ENCODE measurements at places on chromosomes 16 and 17.

GRCh38 chr16:87507351-87508069 is 14.7 kb upstream of the ZCCHC14 start:
- DNase-seq = peak; percentile 24

GRCh38 chr16:88487920-88488851 is 35.1 kb downstream of the ZFPM1 start:
- DNase-seq = no peak

GRCh38 chr17:31877911-31878702 is 19.1 kb upstream of the COPRS start:
- DNase-seq = no peak

GRCh38 chr16:2007081-2007836 is 2.4 kb downstream of the ZNF598 start:
- DNase-seq = no peak

DNA sequence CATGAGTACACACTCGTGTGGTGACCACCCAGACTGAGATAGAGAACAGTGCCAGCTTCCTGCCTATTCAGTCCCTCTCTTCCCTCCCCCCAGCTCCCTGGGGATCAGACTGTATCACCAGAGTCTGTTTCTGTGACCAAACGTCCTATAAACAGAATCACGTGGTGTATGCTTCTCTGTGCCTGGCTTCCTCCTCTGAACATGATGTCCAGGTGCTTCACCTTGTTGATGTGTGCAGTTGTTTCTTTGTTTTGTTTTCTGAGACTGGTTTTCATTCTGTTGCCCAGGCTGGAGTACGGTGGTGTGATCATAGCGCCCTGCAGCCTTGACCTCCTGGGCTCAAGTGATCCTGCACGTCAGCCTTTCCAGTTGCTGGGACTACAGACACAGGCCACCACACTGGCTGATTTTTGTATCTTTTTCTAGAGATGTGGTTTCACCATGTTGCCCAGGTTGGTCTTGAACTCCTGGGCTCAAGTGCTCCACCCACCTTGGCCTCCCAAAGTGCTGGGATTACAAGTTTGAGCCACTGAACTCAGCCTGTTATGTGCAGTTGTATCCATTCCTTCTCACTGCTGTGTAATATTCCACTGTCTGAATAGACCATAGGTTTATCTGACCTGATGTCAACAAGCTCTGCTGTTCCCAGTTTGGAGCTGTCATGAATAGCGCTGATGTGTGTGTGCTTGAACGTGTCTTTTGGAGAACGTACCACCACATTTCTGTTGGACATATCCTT is 28.9 kb upstream of the PRM1 start:
- DNase-seq = no peak

DNA sequence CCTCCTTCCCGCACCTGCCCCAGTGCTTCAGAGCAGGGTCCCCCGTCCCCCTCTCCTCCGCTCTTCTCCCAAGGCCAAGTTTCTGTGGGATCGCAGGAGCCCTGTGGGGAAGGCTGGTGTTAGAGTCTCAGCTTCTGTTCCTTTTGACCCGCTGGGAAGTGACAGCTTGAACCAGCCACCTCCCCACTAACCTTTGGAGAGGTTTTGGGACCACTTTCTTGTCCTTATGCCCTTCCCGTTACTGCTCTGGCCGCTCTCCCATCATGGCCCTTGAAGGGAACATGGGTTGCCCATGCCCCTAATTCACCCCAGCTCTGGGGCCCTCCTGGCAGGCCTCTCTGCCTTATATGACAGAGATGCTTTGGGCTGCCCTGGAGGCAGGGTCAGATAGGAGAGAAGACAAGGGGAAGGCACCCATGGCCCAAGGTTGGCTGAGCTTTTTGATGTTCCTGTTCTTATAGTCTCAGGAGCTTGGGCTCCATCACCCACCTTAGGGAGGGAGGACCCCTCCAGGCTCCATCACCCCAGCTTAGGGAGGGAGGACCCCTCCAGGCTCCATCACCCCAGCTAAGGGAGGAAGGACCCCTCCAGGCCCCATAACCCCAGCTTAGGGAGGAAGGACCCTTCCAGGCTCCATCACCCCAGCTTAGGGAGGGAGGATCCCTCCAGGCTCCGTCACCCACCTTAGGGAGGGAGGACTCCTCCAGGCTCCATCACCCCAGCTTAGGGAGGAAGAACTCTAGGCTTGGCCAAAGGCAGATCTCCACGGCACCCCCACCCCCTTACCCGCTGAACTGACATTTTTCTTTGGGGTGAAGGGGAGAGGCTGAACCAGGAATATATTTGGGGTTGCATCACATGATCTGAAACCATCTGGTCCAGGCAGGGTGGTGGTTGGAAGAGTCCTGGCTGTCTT is 45.0 kb downstream of the NT5M start:
- no peak for DNase-seq

DNA sequence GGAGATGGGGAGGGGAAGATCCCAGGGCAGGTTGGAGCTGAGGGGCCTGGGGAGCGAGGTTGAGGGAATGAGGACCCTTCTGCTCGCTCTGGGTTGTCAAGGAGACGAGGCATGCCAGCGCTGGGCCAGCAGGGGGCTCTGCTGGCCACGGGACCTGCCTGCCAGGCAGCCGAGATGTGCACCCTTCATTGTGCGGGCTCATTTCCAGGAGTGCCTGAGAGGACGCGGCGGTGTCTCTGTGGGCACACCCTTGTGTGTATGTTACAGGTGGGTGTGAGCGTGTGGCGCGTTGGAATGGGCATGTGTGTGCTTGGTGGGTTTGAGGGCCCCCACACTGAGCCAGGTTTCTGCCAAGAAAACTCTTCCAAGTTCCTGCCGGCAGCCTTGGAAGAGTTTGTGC is 15.9 kb downstream of the ARHGAP23 start:
- DNase-seq = peak; percentile 40

DNA sequence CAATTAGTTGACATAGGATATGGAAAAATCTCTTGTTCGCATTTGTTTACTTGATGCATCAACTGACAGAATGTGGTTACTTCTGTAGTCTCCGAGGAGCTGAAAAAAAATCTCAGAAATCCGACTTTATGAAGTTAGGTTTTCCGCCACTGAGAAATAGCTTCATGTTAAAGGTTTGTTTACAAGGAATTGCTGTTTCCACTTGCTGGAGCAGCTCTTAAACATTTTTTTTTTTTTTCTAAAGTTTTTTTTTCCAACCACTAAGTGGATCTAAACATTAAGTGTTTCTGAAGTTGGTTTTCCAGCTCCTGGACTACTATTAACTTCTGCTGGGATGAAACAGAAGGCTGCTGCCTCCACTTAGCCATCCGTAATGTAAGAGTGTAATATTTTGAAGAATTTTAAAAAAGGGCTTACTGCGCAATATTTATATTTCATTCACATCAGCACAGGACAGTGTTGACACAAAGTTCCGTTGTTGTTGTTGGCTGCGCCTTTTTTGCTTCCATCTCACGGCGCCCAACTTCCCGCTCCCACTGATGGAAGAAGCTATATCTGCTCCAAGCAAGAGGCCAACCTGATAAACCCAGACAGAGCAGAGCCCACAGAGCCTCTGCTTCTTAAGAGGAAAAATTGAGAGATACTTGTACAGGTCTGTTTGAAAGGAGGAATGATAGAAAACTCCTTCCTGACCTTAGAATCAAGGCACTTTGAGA is 167.7 kb upstream of the KCNJ16 start:
- no peak for DNase-seq

DNA sequence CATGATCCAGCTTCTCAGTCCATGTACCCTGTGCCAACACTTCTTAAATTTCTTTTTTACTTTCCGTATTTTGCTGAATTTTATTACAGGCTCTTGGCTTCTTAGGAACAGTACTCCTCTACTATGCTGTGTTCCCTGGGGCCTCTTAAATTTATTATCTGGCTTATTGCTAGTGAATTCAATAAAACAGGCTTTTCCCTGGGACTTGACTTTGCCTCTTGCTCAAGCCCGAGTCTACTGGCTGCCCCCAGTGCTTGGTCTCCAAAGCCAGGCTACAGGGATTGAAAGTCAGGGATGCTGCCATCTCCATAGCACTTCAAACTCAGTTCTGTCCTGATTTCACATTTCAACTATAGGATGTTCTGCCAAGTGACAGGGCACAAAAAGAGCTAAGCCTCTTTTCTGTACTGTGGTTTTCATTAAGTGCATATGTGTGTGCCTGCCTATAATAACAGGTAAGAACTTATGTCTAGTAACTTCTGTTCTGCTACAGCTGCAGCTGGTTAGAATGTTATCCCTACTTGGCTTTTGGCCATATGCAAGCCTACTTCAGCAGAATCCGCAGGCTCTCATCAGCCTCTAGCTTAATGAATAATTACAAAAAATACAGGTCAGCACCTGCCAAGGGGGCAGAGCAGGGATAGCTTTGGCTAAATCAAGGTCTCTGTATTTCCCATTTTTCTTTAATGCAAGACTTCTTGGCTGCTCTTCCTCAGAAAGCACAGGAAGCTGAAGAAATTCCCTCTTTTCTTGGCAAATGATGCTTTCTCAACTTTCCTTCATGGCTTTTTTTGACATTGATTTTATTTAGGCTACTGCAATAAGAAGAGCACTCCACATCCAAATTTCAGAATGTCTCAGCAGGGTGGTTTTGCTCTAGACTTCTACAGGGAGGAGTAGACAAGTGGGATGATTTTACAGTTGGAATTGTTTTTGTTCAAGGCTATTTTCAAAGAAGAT is 8.2 kb downstream of the FAM20A start:
- no peak for DNase-seq

- no peak for DNase-seq
Measured at GRCh38 chr17:80633207-80633606, 88.6 kb downstream of the RPTOR start.

GRCh38 chr16:50695017-50696000 is 1.9 kb downstream of the NOD2 start:
- DNase-seq = peak; percentile 87

- no peak for DNase-seq
Measured at GRCh38 chr16:984121-984694, 2.6 kb downstream of the SOX8 start.

DNA sequence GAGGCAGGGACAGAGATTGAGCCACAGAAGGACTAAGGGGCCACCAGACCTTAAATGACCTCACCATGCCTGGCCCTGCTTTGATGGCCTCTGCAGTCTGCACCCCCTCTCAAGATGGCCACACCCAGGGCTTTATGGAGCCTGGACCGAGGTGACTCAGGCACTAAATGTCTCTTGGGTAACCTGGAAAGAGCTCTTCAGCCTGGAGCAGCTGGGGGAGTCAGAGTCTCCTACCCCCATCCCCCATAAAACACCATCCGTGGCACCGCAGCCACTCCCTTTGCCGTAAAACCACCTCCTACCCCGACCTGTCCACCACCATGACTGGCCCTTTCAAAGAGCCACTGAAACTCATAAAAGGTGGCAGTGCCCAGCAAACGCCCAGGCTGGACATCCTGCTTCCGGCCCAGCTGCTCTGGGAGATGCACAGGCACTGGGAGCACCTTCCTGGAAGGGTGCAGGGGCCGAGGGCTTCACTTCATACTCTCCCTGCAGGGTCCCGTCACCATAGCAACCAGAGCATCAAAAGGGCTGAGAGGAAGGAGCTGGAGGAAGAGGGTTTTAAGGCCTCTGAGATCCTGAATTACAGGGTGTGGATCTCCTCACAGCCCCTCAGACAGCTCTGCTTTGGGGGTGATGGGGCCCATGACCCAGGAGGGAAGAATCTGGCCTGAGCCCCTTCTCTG is 22.3 kb downstream of the FOXN1 start:
- no peak for DNase-seq

- DNase-seq = peak; percentile 47
Measured at GRCh38 chr16:27639561-27640276, 89.8 kb downstream of the KATNIP start.

DNA sequence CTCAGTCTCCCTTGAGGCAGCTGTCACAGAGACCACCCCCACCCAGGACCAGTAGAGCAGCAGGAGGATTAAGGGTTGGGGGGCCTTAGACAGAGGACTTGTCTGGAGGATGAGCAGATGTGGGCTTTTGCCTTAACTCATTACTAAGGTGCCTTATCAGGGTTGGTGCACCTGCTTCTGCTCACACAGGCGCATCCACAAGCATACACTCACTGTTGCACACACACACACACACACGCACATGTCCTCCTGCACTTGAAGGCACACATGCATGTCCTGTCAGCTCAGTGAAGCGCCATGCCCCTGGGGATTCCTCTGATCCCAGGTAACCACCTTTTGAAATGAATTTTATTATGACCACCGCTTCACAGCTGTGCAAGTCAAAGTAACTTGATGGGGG is 1.2 kb downstream of the GFAP start:
- no peak for DNase-seq

- no peak for DNase-seq
Measured at GRCh38 chr16:23485257-23485614, 25.1 kb downstream of the GGA2 start.
